ENCODE measurements at places on chromosomes 11 and 22. TPM values are rescaled to one million over a fixed set of nuclear protein-coding genes. Genes with fewer than 3 reads are reported as not detected.

The WT1 gene
- not detected for total RNA-seq

The CEP126 gene
- total RNA-seq, result 1.2 TPM

The IMMP1L gene
- 44.4 TPM for total RNA-seq

The MMP12 gene
- total RNA-seq, result 1.5 TPM

GRCh38 chr22:38921120-38921519, 36.3 kb upstream of the APOBEC3A start:
- DNase-seq, result no peak

- no peak for DNase-seq
Measured at GRCh38 chr11:72433455-72434036, 785 bp downstream of the CLPB start.

DNA sequence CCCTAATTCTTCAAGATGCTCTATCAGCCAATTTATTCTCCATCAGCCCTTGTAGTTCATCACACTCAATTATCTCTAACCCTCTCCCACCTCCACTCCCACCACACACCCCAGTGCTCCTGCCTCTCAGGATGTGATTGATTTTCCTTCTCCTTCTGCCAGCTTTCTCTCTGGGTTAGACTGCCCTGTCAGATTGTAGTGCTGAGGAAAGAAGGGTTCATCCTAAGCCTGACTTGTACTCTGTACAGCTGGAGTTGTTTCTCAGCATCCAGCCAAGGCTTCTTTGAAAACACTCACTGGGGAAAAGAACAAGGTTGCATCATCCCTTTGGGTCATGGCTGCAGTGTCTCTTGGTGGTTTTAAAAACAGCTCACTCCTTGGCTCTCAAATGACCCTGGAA, 61.2 kb downstream of the CECR2 start:
- no peak for DNase-seq

DNA sequence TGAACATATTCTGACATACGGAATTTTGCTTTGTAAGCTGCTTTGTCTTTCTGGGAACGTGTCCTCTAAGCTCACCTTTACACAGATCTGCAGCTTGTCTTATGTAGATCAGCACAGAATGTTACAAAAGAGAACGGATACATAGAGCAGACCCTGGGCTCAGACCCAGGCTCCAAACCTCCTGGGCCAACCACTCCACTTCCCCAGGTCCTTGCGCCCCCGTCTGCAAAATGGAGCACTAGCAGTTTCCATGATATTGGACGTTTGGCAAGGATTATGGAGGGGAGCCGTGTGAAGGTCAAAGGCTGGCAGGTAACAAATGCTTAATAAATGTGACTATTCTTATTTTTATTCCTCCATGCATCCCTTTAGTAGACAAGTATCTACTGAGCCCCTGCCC, 358.4 kb downstream of the CTTN start:
- no peak for DNase-seq

DNA sequence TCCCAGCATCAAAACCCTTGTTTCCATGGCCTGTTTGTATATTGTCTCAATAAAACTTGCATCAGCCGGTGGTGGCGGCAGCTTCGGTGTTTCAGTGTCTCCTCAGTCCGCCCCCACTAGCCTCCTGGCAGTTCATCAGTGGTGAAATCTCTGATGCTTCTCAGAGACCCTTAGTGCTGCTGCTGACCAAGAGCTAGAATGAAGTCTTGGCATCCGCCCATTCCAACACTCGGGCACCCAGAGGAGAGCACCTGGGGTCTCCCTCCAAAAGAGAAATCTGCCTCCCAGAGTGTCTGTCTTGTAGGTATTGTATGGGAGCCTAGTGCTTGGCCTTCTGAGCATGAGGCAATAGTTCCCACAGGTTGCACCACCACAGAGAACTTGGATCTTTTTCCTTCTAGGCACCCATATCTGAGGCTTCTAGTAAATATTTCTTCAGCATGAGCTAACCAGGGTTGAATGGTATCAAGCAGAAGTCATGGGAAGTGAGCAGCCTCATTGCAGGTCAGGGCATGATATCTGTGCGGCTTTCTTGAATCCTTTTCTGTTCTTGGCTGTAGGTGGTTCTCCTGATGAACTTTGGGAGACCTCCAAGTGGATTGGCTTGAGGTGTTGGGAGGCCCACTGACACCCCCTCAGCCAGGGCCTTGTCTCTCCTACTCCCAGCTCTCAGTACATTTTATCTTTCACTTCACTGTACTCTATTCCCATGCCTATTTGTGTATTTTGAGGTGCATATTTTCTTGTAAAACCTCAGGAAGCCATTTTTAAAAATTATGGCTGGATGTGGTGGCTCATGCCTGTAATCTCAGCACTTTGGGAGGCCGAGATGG, 13.2 kb upstream of the AIFM3 start:
- no peak for DNase-seq

DNA sequence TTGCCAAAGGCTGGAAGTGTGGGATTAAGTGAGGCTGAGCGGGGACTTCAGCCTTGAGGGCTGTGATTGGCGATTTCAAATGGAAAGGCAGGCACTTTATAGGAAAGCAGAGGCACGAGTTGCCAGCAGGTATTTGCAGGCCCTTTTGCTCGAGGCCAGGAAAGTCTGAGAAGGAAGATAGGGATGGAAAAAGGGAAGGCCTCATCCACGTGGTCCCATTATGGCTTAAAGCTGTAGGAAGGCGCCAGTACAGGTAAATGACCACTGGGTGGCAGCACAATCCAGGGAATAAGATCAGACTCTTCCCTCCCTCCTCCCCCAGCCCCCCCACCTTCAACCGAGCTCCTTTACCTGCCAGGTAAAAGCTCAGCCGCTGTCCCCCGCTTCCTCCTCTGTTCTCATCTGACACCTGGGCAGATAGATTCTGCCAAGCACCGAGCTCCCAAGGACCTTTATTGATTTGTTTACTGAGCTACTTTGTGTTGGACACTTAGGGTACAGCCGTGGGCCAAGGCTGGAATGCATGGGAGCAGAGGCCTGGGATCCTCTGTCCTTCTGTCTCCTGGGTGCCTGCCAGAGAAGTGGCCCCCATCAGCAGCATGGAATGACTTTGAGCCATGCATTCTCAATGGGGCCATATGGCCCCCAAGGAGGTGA, 7.5 kb downstream of the P2RX3 start:
- DNase-seq, result peak; percentile 66
